ENCODE measurements at places on chromosomes 11 and 22. TPM values are rescaled to one million over a fixed set of nuclear protein-coding genes. Genes with fewer than 3 reads are reported as not detected.

The MS4A12 gene
- total RNA-seq: not detected

The DEFB131B gene
- total RNA-seq: not detected

The NEFH gene
- total RNA-seq: 0.49 TPM

The LDHAL6A gene
- total RNA-seq: 0.25 TPM

The VPREB1 gene
- not detected for total RNA-seq

The CEP126 gene
- total RNA-seq: 13.8 TPM

The SEC14L2 gene
- 3.9 TPM for total RNA-seq

The CNGA4 gene
- total RNA-seq: 0.25 TPM

The ARHGAP32 gene
- total RNA-seq: 77.4 TPM

The APOBEC3B gene
- total RNA-seq: not detected

The MS4A3 gene
- total RNA-seq: 0.98 TPM

The CTTN gene
- total RNA-seq: 65.2 TPM

The LDHA gene
- 110 TPM for total RNA-seq

The KRTAP5-2 gene
- total RNA-seq: not detected

The TTC28 gene
- 132 TPM for total RNA-seq

The GRIA4 gene
- total RNA-seq: 56.5 TPM

The RFPL3 gene
- total RNA-seq: not detected

All from temporal lobe (tissue), 4 donors.